ENCODE measurements at places on chromosomes 7 and 10. TPM values are rescaled to one million over a fixed set of nuclear protein-coding genes. Genes with fewer than 3 reads are reported as not detected.
A peak's percentile ranks its signal among the peaks of the same experiment; 100 is the strongest.

ASB10 gene
- not detected for polyA plus RNA-seq

ZNF425 gene
- polyA plus RNA-seq: 1.8 TPM

ZNF467 gene
- 0.32 TPM for polyA plus RNA-seq

CALHM2 gene
- 11.3 TPM for polyA plus RNA-seq

C10orf90 gene
- 0.12 TPM for polyA plus RNA-seq

OR2A1 gene
- not detected for polyA plus RNA-seq

EVX1 gene
- polyA plus RNA-seq: not detected

TRAPPC14 gene
- polyA plus RNA-seq: 6.2 TPM

SP8 gene
- not detected for polyA plus RNA-seq

CYP2C8 gene
- 0.09 TPM for polyA plus RNA-seq

- no peak for DNase-seq
Observed at GRCh38 chr10:129157185-129157584, 309.9 kb upstream of the MGMT start.

GRCh38 chr10:103512591-103513379 lies 19.3 kb downstream of the NEURL1 start:
- DNase-seq: no peak

DNA sequence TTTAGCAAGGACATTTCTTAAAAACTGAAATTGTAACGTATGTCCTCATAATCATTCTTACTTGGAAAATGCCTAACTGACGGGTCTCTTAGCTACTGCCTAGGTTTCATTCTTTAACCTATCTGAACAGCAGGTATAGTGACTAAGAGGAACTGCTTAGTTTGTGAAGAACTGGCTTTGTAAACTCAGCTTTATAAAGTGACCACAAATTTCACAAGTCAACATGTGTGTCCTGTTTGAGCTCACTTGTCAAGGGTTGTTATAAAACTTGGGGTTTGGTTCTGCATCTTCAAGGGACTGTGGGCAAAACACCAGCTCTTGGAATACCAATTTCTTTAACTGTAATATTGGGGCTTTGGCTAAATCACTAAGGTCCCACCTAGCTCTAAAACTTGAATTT lies 32.2 kb downstream of the MRPS33 start:
- DNase-seq: no peak

GRCh38 chr10:112601214-112602090 lies 154.4 kb downstream of the VTI1A start:
- DNase-seq: no peak

- DNase-seq: no peak
Observed at GRCh38 chr10:116146372-116147140, 126.5 kb downstream of the GFRA1 start.

DNA sequence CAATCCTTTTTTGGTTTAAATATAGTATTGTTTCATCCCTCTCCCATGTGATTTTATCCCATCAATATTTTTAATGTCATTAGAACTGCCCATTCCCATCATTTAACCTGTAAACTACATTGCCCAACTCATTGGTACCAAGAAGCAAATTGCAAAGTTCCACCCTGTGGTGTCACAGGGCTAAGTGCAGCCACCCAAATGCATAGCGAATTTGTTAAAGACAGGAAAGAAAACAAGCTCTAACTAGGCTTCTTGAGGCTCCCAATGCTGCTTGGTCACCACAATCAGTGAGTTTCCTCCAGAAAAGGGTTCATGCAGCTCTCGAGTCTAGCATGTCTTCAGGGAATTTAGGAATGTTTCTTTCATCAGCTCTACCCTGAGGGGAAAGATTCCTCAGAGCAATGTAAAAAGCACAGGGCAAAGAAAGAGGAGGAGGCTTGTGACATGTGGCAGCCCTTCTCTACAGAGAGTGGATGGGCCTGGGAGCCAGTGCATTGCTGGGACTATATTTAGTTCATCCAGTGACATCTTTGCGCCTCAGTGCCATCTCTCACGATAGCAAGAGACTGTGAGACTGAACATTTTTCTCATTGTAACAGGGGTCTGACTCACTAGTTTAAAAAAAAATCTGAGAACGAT lies 58.1 kb downstream of the CAV1 start:
- DNase-seq: no peak

DNA sequence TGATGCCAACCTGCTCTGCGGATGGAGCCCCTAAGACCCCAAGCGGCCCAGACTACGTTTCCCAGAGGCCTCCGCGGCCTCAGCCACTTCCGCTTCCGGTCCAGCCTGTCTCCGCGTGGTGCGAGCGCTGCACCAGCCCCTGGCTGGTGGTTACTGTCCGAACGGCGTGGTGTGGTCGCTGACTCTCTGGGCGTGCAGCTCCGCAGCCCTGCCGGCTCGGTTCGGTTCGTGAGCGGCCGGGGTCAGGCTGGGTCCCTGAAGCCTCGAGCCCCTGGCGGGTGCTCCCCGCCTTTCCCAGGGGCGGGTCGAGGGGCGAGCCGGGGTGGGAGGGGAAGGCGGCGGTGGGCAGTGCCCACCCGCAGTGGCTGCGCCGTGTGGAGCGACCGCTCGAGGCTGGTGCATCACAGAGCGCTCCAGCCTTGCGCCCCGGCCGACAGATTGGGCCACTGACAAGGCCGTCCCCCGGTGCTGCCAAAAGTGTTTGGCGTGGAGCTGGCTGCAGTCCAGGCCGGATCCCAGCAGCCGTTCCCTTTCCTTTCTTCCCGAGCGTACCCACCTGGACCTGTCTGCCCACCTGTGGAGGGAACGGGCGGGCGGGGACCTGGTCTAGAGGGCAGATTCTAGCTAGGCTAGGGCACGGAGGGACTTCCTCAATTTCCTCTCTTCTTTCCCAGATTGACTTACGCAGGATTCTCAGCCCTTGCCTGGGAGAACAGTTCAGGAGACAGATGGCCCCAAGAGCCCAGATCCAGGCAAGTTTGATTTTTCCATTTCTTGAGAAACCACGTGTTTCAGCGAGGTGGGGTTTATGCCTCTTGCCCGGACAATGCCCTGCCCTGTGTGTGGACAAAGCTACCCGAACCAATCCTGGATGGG lies at the start of gene ZNF485:
Gene ZNF485, plus strand, starts transcription at position 116 of the 876 bp plus-strand sequence. Its CDS starts 613 bp downstream, at position 729.
- no peak for DNase-seq

DNA sequence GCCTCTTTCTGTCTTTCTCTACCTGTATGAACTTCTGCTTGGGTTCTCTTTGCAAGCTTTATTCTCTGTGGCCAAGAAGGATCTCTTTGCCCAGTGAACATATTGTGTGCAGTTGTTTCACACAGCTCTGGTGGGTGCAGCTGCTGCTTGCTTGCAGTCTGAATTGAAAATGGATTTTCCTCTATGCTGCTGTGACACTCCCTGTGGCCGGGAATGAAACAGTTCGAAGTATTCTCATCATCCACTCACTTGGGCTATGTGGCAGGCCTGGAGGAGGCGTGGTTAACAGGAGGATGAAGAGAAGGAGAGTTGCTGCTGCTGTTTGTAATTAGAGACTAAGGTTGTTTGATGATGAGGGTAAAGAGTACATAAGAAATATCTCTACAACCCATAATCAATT lies 28.4 kb upstream of the ITGA8 start:
- no peak for DNase-seq

GRCh38 chr7:103664577-103664976 lies 218.6 kb upstream of the SLC26A5 start:
- no peak for DNase-seq

- DNase-seq: no peak
Observed at GRCh38 chr10:8133146-8133545, 78.7 kb downstream of the GATA3 start.

- no peak for DNase-seq
Observed at GRCh38 chr7:15709978-15710377, 23.5 kb upstream of the MEOX2 start.

DNA sequence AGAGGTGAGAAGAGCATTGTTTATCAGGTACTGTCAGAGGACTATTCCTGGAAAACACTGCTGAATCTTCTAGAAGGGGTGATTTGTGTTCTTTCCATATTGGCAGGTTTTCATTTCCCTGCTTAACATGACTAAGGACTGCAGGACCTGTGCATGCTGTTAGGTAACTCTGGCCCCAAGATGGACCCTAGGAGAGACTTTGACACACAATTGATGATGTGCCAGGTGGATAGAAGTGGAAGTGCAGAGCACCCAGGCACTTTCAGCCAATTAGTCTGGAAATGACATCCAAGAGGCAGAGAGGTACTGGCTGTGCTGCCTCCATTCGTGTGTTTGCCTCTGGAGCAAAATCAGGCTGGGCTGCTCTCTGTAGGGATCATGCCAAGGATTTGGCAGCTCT lies 496.3 kb upstream of the GALNT17 start:
- DNase-seq: no peak

DNA sequence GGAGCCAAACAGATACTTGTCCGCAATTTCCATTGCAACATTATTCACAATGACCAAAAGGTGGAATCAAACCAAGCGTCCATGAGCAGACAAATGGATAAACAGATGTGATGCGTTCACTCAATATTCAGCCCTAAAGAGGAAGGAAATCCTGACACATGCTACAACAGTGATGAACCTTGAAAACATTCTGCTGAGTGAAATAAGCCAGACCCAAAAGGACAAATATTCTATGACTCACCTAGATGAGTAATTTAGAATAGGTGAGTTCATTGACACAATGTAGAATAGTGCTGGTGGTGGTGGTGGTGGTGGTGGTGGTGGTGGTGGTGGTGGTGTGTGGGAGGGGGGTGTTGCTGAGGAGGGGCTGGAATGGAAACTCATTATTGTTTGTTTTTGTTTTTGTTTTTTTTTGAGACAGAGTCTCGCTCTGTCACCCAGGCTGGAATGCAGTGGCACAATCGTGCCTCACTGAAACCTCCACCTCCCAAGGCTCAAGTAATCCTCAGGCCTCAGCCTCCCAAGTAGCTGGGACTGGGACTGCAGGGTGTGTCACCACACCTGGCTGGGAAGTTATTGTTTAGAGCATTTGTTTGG lies 28.6 kb downstream of the SMKR1 start:
- DNase-seq: peak; percentile 16

GRCh38 chr10:31972519-31973041 lies 43.9 kb upstream of the ARHGAP12 start:
- DNase-seq: no peak

DNA sequence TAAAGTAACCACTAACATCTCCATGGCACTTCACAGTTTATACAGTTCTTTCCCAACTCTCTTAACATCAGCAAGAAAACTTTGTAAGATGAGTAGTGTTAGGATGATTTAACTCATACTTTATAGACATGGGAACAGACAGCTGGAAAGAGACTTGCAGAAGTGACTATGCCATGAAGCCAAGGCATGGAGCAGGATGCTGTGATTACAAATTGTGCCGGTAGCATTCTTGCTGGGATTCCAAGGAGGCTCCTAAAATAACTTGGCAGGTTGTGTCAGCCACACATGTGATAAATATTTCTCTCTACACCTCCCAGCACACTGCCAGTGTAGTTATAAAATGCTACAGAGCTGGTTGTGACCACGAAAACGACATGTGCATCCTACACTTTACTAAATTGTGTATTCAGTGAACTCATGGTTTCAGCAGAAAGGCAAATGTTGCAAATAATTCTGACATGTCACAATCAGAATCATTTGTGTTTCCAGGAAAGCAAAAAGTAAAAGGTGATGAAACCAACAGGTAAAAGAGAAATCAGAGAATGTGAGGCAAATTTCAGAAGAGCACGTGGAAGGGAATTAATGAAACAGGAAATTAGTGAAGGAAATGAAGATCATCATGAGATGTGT lies 5.6 kb upstream of the CYP3A4 start:
- no peak for DNase-seq

- no peak for DNase-seq
Observed at GRCh38 chr7:96899108-96899507, 106.2 kb upstream of the DLX6 start.

DNA sequence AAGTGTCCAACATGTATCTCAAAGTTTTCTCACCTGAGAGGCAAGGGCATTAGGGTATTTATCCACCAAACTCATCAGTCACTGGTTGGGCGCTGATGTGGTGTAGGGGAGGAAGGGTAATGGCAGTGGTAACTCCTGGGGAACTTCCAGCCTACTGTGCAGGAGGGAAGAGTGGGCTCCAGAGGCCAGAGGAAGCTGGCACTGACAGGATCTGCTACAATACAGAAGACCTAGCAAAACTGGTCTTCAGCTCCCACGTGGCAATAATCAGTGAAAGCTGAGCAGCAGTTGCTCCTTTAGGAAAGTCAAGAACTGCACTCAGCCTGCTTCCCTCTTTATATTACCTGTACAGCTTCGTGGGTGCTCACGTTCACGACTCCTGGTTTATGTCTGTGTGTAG lies 17.2 kb upstream of the CAMK2G start:
- DNase-seq: no peak

DNA sequence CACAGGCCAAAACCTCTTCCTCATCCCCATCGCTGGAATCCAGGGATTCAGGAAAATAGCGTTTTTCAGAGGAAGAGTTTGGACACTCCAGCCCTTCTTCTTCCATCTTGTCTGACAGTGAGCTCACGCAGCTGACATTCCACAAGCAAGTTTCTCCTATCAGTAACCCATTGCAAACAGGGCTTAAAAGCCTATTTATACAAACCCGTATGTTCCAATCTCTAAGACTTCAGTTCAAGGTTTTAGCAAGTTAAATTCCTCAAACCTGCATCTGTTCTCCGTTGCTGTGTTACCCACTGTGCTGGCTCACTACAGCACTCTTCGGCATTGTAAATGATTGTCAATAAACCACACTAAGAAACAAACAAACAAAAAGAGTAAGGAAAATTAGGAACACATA lies 373 bp downstream of the DHX32 start:
- DNase-seq: no peak

DNA sequence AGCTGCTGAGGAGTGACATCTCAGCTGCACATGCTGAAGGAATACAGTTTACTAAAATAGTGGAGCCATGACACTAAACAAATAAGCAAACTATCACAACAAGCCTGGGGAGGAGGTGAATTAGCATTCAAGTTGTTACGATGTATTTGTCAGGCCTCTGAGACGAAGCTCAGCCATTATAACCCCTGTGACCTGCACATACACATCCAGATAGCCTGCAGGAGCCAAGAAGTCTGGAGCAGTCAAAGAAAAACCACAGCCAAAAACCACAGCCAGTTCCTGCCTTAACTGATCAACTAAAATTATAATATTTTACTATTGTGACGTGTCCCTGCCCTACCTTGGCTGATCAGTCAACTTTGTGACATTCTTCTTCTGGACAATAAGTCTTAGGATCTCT lies 68.6 kb downstream of the NSUN6 start:
- DNase-seq: no peak

DNA sequence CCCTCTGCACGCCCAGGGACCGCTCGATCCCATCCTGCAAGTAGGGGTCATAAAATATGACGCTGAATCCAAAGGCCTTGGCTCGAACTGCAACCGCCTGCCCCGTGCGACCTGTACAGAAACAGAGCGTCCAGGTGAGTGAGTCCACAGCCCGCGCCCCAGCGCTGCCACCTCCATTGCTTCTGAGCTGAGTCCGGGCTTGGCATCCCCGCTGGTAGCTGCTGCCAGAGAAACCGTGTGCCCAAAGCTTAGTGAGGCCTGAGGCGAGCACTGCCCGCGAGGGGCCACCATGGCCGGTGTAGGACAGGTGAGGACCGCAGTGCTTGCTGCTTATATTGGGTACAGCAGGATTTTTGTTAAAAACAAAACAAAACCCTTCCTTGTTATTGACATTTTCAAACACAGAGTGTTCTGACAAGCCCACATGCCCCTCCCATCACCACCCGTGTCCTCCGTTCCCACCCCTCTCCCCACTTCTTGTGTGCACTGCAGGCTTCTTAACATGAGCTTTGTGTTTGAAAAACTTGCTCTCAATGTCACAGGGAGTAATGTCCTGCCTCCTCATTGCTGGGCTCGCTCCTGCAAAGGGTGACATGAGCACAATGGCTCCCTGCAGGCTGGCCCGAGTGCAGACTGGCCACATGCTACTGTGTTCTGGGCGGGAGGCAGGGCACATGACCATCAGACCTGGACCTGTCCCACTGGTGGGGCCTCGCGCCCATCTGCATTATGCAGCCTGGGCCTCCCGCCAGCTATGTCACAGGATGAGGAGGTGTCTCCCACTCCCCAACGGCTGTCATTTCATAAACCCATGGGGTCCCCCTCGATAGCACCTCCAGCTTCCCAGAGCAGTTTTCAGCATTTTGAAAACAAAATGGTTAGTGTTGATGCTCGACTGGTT lies 52.9 kb downstream of the ZRANB1 start:
- DNase-seq: no peak

All from AG04450 (cell line).